ENCODE measurements at places on chromosomes 5 and 9.

- no peak for DNase-seq
Measured at GRCh38 chr5:40828690-40829661, 6.0 kb downstream of the RPL37 start.

- DNase-seq: no peak
Measured at GRCh38 chr5:115661101-115661500, 35.3 kb upstream of the TMED7 start.

GRCh38 chr5:56543441-56544388, 271.6 kb upstream of the MAP3K1 start:
- DNase-seq: no peak

GRCh38 chr9:33340186-33340585, 49.9 kb downstream of the NFX1 start:
- no peak for DNase-seq

GRCh38 chr9:130101915-130102314, 48.2 kb downstream of the GPR107 start:
- DNase-seq: no peak

DNA sequence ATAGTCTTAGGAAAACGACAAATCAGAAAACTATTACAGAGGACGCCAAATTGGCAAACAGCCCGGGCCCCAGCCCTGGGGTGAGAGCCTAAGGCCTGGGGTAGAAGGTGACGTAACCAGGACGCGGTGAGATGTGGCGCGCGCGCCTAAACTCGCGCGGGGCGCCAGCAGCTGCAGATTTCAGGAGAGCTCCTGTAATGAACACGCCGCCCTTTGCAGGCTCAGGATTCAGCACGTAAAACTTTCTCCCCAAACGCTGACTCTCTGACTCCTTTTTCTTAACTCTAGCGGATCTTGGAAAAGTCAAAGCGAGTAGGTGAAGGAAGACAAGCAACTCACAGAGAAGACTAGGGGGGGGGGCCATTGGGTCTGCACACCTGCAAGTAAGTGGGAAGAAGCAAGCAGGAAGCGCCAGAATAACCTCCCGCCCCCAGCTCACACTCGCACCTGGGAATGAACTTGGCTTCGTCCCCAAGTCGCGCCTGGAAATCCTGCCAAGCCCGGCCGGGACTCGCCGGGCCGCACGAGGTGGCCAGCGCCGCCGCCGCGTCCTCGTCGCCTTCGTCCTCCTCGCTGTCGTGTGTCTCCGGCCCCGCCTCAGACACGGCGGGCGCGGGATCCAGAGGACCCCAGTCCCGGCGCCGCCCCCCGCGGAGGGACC, 822 bp downstream of the RASEF start:
- no peak for DNase-seq

- DNase-seq: no peak
Measured at GRCh38 chr5:2805080-2805479, 53.6 kb upstream of the IRX2 start.

DNA sequence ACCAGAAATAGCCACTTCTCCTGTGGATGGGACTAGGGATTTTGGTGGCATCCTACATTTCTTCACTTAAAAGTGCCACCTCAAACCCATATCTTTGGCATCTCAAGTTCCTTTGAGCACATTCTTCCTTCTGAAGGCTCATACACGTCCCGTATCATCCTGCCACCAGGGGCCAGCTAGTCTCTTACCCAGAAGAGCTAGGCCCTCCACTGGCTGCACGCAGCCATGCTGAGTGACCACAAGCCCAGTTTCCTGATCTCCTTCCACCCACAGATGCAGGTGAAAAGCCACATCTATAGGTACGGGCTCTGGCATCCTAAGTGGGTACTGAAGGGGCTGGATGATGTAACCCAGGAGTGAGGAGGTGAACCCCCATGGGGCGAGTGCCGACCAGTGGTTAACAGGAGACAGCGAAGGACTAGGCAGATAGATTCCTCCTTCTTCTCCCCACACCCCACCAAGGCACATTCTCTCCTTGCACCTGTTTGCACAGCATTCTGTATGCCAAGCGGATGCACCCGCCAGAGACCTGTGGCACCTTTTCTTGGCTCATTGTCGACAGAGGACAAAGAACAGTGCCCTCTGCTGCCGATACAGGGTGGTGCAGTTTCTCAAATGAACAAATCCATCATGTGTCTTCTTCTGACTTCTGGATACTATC, 14.4 kb upstream of the SCGB3A1 start:
- DNase-seq: peak; percentile 63

- DNase-seq: peak; percentile 26
Measured at GRCh38 chr9:122346478-122347347, 24.1 kb upstream of the PTGS1 start.

GRCh38 chr5:138542180-138542955, 668 bp downstream of the ETF1 start:
- DNase-seq: no peak

- DNase-seq: no peak
Measured at GRCh38 chr5:137598399-137598798, 99.3 kb upstream of the SPOCK1 start.

DNA sequence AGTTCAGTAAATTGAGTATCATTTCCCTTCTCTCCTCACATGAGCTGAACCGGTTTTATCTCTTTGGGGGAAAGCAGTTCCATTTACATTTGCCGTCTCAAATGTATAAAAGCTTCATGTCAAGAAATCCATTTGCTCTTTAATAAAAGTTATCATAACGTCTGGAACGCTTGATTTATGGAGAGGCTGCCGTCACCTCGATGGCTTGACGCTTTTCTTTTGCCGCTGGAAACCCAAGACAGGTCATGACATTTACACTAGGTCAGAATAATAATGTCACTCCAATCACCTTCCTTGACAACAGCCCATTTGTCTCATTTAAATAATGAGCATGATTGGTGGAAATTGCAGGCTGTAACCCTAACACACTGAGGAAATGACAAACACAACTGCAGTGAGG, 443.4 kb downstream of the IRX1 start:
- no peak for DNase-seq

DNA sequence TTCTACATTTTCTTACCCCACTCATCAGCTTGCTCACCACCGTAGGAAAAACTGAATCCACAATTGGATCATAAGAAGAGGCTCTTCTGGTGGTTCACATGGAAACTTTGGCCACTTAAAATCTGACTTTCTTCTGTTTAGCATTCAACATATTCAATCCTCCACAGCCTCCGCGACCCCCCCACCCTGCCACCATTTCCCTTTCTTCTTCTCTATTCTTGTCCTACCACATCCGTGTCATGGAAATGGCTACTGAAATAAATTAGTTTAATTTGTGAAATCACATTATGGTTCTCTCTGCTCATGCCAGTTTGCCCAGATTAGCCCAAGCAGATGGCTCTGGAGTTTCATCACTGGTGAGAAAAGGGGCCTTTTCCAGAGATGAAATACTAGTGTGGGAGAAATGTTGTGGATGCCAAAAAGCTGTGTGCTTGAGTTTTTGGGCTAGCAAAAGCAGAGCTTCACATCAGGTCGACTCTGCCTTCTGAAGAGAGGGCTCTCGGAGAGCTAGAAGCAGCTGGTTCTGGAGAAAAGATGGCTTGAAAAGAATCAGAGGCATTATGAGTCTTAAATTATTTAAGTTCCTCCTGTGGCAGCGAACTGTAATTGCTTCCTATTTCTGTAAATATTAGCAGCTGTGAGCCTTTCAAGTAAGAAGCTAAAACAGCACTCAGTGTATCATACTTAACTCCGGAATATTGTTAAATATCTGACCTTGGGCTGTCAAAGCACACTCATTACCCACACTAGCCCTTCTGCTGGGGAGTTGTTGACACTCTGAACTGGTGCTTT, 107.1 kb downstream of the MAT2B start:
- no peak for DNase-seq

DNA sequence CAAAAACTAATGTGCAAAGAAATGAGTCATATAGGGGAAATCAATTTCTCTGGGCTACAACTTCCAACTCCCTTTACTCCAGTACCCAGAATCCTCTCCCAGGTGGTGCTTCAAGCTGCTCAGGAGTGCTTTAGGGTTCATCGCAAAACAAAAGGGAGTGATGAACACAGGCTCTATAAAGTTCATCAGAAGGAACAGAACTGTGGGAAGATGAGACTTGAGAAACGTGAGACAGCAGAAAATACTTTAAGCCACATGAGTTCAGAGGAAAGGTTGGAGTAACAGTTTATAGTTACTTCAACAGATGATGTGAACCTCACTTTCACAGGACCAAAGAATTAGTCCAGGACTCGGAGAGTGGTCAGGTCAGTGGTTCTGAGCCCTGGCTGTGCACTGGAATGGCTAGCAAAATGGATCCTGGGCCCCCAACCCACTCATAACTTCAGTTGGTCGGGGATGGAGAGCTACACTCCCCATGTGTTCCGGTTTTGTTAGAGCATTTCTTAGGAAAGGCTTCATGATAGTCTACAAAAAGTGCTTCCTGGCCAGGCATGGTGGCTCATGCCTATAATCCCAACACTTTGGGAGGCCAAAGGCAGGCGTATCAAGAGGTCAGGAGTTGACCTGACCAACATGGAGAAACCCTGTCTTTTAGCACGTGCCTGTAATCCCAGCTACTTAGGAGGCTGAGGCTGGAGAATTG, 4.3 kb downstream of the RPL12 start:
- no peak for DNase-seq

DNA sequence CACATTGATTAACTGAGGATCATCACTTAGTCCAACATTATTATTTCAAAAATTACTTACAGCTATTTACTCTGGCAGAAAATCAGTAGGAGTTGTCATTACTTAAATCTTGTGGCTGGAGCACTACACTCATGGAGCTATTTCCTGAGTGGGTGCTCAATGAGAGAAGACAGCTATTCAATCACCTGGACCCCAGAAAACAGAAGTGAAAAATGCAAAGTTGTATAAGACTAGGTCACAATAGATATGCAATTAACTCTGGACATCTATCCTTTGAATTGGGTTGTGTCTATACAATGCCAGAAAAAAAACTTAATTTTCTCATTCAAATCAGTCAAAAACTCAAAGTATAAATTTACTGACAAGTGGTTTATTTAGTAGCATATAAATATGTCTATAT, 340.9 kb downstream of the EFNA5 start:
- DNase-seq: no peak

DNA sequence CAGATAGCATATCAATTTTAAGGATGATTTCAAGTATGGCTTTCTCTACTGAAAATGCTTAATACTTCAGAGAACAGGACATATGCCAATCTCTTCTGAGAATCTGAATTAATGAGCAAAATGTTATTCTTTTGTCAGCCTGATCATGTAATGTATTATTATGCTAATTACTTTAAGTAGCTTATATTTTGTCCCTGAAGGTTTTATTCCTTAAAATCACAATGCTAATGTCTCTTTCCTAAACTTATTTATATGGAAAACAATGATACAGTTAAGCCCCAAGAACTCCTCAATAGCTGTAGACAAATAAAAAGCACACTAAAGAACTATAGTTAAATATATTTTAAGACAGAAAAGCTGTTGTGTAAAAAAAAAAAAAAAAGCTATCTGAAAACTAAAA, 256.9 kb upstream of the PTPRD start:
- DNase-seq: no peak

DNA sequence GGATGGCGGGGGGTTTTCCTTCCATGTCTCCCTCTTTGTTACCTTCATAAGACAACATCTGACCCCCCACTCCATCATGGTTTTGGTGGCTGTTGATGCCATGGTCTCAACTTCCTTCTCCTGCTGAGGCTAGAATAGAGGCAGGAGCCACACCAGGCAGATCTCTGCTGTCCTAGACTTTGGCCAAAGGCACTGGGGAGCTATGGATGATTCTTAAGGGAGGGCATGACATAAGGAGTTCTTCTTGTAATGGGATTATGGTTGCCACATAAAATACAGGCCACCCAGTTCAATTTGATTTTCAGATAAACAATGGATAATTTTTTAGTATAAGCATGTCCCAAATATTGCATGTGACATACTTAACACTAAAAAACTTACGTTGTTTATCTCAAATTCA, 52.2 kb upstream of the IER5L start:
- no peak for DNase-seq

GRCh38 chr9:89362647-89363310, 44.5 kb downstream of the SECISBP2 start:
- DNase-seq: no peak

DNA sequence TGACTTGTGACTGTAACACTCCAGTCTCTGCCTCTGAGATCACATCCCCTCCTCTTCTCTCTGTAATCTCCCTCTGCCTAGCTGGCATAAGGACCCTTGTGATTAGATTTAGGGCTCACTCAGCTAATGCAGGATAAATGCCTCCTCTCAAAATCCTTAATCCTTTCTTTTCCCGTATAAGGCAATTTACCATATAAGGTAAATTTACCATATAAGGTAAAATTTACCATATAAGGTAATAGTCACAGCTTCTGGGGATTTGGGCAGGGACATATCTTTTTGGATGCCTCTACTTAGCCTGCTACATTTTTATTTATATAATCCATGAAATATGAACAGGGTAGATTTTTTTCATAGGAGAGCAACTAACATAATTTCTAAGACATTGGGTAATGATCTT, 318.0 kb upstream of the PUM3 start:
- no peak for DNase-seq

DNA sequence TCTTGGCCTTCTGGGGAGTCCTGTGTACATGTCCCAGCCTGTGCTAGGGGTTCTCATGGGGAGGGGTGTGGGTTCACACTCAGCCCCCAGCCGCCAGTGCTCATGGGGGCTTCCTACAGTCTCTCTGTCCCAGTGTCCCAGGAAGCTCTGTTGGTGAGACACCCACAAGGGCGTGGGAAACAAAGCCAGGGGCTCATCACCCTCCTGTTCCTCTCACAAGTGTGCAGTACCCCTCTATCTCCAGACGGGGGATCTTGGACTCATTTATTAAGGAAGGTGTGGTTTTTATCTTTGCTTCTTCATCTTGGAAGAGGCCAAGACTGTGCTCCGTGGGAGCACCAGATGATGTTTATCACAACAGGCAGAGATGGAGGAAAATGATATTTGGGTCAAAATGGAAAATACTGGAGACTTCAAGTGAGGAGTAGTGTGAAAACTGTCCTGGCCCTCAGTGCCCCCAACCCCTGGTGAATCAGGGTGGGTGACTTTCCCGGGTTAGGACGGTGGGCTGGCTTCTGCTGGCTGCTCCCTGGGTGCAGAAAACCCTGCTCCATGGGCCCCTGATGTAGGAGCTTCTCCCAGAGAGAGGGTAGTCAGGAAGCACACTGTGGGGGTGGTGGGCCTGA, 15.2 kb downstream of the TMEM171 start:
- no peak for DNase-seq

DNA sequence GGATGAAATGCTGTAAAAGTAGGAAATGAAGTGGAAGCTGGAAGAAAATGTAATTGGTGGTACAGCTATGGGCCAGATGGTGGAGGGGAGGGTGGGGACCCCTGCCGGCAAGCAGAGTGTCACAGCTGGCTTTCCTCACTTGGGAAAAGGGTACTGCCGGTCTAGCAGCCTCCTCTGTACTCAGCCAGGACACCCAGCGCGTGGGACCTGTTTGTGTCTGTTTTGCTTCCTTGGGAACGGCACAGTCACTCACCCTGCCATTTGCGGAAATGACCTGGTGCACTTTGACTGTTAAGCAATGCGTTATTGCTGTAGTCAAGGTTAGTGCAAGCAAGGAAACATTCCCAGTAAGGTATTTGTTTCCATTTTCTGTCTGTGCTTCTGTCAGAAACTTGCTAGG, 10.1 kb downstream of the TMEM252 start:
- no peak for DNase-seq

GRCh38 chr9:87148331-87149104, 201.2 kb upstream of the GAS1 start:
- no peak for DNase-seq

- DNase-seq: no peak
Measured at GRCh38 chr9:2427120-2427891, 194.3 kb upstream of the VLDLR start.

GRCh38 chr9:107690021-107690420, 200.5 kb upstream of the KLF4 start:
- DNase-seq: no peak

GRCh38 chr9:91711755-91712601, 238.1 kb downstream of the ROR2 start:
- DNase-seq: peak; percentile 49
